ENCODE measurements at places on chromosomes 5 and 9. TPM values are rescaled to one million over a fixed set of nuclear protein-coding genes. Genes with fewer than 3 reads are reported as not detected.
A peak's percentile ranks its signal among the peaks of the same experiment; 100 is the strongest.

DNA sequence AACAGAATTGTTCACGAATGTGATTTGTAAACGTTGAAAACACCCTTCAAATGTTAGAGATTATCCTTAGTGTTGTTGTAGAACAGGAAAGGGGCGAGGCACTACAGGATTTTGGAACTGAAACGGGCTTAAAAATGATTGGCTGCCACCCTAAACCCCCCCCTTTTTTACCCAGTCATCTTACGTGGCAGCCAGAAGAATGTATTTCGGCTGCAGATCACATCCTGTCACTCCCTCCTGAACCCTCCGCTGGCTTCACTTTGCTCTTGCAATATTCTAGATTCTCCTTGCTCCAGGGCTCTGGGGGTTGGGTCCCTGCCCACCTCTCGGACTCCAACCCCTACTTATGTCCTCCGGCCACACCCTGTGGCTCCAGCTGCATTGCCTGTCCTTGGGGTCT lies 13.9 kb upstream of the UNC5A start:
- peak; percentile 42 for DNase-seq

- DNase-seq = no peak
Measured at GRCh38 chr9:135896205-135896604, 11.1 kb downstream of the CAMSAP1 start.

GRCh38 chr9:3136686-3137346 lies 292.9 kb upstream of the PUM3 start:
- DNase-seq = peak; percentile 2

DNA sequence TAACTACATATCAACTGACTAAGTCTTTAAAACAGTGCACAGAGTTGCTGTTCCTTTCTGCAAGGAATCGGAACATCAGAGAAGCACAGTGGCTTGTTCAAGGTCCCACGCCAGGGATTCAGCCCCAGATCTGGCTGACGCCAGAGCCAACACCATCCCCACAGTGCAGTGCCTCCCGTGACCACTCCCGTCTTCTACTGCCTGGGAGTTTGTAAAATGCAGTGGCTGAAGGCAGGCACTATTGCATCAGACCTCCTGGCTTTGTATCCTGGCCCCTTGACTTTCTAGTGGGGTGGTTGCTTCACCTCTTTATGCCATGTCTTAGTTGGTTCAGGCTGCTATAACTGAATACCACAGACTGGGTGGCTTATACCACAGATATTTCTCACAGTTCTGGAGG lies 131.0 kb downstream of the NSG2 start:
- DNase-seq = no peak

DNA sequence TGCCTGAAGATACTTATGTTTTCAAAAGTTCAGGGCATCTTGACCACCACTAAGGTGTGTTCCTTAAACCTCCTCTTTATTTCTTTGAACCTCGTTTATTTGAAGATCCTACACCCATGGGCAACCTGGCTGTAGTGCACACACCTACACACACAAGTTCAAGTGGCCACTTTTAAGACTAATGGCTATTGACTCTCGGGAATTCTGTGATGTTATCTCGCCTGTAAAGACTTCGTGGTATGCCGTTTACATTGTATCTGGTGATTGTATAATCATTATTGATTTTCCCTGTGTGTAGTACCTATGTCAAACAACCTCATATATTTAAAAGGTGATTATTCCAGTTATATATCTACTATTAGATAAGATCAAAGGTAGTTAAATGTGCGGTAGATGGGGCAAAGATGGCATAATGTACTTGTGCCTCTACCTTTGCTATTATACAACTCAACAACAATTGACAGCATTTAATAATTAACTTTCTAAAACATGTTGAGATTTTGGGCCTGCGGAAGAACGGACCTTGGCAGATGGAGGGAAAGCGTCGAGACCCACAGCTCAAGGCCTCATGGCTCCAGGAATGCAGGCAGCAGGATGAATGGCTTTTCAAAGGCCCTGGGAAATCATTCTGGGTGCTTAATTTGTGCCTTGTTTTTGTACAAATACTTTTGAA lies 51.4 kb upstream of the IRX2 start:
- no peak for DNase-seq

DNA sequence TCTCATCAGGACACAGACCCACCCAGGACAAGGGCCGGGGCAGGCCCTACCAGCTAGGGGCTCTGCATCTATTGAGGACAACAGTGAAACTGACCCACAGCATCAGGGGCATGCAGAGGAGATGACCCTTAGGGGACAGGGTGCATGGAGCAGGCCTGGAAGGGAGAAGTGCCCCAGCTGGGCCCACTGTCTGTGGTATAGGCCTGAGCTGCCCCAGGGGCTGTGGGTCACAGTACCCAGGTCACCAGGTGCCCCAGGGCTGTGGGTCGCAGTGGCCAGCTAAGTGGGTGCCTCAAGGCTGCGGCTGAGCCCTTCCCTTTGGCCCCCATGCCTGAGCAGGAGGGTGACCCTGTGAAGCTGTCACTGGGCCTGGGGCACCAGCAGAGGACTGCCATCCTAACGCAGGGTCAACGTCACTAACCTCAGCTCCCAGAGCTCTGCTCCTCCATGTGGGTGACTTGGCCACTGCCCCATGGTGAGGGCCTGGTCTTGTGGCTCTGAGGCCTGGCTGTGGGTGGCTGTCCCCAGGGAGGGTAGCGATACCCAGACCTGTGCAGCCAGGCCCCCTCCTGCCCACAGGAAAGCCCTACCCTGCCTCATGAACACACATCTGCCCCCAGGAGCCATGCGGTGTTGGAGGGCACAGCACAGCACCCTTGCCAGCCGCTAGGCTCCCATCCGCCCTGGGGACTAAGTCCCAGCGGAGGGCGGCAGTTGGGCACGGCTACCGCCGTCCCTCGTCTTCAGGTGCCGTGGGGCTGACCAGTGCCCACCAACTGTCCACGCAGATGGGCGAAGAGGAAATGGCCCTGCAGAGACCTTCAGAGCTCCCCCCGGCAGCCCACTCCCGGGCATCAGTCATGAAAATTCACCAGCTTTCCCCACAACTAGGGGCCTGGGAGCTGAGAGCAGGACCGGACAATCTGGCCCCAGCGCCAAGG lies 4.9 kb downstream of the EDF1 start:
- no peak for DNase-seq

The PCDHB8 gene
- 0.83 TPM for polyA plus RNA-seq

The NOTCH1 gene
- polyA plus RNA-seq = 1.5 TPM

The SEC16A gene
- 43.4 TPM for polyA plus RNA-seq

All from GM23248 (cell line).